ENCODE measurements at places on chromosomes 4 and X.

DNA sequence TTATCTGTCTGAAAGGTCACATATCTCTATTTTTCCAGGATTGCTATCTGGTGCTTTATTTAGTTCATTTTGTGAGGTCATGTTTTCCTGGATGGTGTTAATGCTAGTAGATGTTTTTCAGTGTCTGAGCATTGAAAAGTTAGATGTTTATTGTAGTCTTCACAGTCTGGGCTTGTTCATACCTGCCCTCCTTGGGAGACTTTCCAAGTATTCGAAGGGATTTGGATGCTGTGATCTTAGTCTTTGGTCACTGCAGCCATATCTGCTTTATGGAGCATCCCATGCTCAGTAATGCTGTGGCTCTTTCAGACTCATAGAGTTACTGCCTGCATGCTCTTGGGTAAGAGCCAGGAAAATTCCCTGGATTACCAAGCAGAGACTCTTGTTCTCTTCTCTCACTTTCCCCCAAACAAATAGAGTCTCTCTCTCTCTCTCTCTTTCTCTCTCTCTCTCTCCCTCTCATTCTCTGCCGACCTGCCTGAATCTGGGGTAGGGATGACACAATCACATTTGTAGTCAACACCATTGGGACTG, 130.0 kb downstream of the AR start:
- DNase-seq, result no peak

GRCh38 chrX:67207912-67208311, 335.9 kb upstream of the AR start:
- DNase-seq, result no peak

- DNase-seq, result no peak
Observed at GRCh38 chrX:13142891-13143290, 98.5 kb upstream of the FAM9C start.

GRCh38 chr4:12679217-12679616, 804.9 kb downstream of the RAB28 start:
- no peak for DNase-seq

GRCh38 chrX:24169211-24169610, 19.7 kb downstream of the ZFX start:
- DNase-seq, result no peak

DNA sequence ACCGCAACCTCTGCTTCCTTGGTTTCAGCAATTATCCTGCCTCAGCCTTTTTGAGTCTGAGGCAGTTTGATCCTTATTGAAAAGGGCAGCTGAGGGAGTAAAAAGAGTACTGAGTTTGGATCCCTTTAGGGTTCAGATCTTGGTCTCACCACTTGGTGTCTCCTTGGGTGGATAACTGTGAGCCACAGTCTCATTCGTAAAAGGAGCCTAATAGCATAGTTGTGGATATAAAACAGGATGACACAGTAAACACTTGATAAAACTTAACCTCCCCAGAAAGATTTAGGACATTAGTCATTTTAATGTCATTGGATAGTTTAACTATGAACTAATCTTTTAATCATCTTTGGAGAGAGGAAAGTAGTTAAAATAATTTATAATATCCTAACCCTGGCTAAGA, 173.0 kb downstream of the ANK2 start:
- DNase-seq, result no peak

- DNase-seq, result no peak
Observed at GRCh38 chr4:147479786-147480185, 1.1 kb upstream of the EDNRA start.

GRCh38 chr4:112885897-112886296, 163.6 kb upstream of the ANK2 start:
- DNase-seq, result no peak

DNA sequence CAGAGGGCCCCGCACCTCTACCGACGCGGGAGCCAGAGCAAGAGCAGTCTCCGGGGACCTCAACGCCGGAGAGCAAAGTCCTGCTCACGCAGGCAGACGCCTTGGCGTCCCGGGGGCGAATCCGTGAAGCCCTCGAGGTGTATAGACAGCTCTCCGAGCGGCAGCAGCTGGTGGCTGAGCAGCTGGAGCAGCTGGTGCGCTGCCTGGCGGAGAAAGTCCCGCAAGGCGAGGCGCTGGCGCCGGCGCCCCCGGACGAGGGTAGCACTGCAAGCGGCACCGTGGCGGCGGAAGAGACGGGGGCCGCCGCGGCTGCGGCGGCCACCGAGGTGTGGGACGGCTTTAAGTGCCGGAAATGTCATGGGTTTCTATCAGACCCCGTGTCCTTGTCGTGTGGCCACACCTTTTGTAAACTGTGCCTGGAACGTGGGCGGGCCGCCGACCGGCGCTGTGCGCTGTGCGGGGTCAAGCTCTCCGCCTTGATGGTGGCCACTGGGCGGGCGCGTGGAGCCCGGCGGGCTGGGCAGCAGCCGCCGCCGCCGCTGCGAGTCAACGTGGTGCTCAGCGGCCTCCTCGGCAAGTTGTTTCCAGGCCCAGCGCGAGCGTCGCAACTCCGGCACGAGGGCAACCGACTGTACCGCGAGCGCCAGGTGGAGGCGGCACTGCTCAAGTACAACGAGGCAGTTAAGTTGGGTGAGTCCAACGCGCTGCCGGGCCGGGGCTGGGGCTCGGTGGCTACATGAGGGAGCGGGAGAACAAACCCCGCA, 672 bp downstream of the LONRF3 start:
- peak; percentile 36 for DNase-seq

DNA sequence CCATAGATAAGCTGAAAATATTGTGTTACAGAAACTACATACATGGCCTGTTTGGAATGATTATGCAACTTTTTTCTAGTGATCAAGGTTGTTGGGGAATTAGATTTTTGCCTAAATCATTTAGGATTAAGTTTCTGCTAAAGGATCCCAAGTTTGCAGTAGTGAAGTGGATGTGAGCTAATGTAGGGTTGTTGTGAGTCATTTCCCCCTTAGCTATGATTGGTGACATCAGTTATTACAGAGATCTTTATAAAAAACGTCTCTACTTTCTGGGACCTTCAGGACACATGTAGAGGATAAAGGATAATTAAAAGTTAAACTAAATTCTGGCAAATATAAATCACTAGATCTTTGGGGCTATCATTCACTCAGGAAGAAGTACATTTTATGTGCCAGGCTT, 133.3 kb downstream of the GATB start:
- DNase-seq, result no peak

- no peak for DNase-seq
Observed at GRCh38 chr4:35365186-35365585, 879.1 kb downstream of the ARAP2 start.

DNA sequence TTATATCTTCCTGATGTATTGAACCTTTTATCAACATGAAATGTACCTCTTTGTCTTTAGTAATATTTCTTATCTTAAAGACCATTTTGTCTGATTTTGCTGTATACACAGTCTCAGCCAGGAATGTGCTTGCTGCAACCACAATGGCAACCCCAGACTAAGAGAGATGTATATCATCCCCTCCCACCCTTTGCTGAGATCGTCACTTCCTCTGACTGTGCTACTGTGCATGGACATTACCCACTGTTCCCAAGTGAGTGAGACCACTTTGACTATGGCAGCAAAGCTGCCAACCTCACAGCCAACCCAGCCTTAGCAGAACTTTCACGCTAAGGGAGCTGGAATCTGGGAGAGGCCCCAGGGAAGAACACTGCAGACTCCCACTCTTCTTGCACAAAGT, 46.0 kb downstream of the EIF2S3 start:
- no peak for DNase-seq

DNA sequence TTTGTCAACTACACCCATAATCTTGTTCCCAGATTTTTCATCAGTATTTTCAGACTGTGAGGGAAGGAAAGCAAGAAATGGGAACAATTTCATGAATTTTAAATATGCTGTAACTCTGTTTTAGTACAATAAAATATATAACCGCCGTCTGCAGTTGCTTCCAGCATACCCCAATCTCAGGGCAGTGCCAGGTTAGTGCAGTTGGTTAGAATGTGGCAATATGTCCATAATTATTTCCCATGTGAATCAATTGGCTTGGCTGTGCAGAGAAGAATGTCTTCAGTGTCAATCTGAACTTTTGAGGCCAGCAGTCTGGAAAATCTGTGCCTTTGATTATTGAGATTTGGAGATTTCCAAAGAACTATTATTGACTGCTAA, 5.0 kb upstream of the MMAA start:
- no peak for DNase-seq

- no peak for DNase-seq
Observed at GRCh38 chr4:76957004-76957738, 7.6 kb downstream of the SEPTIN11 start.

- no peak for DNase-seq
Observed at GRCh38 chr4:158817562-158818296, 48.9 kb downstream of the FNIP2 start.

DNA sequence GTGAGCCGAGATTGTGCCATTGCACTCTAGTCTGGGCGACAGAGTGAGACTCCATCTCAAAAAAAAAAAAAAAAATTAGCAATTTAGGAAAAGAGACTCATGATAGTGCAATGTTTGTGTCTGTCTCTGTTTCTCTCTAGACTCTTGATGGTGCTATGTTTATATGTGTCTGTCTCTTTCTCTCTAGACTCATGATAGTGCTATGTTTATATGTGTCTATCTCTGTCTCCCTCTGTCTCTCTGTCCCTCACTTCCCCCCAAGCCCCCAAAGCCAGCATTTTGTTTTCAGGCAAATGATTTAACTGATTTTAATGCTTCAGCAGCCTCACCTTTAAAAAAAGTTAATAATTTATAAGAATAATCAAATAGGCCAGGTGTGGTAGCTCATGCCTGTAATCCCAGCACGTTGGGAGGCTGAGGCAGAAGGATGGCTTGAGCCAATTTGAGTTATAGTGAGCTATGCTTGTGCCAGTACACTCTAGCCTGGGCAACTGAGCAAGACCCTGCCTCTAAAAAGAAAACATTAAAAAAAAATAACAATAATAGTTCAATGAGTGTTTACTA, 6.9 kb downstream of the MOB1B start:
- DNase-seq, result no peak

GRCh38 chrX:148507418-148507817, 7.0 kb downstream of the AFF2 start:
- DNase-seq, result no peak

GRCh38 chr4:107808572-107808971, 16.2 kb upstream of the SGMS2 start:
- no peak for DNase-seq

DNA sequence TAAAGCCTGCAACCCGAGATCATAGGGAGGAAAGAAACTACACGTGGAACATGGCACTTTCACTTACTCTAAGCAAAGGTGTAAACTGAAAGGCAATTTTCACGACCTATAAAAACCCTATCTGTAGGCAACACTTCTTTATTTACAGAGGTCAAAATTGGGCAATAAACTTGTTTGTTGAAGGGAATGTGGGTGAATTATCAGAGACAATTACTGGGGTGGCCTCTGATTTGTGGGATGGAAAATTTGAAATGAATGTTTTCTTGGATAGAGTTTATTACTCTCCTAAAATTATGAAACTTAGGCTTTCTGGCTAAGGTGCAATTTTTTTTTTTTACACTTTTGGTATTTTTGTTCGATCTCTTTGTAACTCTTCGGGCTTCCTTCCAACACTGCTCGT, 734.1 kb upstream of the TENM3 start:
- no peak for DNase-seq

- no peak for DNase-seq
Observed at GRCh38 chr4:91243132-91243531, 1060.6 kb upstream of the GRID2 start.

DNA sequence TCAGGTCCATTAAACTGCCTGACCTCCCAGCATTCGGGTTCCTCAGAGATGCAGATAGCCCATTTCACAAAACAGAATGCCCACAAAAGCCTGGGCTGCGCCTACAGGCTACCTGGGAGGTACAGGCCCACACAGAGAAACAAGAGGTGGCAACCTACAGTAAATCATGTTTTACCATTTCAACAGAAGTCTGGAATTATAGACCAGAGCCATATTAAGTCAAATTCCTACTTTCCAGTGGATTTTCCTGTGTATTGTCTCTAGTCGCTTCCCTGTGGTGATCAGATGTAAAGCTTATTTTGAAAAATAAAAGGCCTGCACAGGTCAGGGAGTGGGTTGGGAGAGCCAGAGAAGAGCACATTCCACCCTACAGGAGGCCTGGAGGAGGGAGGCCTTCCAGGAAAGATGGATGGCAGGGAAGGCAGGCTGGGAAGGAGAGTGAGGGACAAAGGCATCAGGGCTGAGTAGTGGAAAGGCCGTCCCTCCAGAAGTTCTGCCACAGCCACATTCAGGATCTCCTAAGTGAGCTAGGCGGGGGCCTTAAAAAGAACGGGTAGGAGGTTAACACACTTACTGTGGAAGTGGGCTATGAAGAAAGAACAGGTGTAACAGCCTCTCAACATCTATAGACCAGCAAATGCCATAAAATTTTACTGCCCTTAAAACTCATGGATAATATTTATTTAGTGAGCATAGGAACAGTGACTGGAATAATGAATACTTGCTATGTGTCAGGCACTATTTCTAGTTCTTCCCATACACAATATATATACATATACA, 19.0 kb upstream of the USO1 start:
- DNase-seq, result no peak

DNA sequence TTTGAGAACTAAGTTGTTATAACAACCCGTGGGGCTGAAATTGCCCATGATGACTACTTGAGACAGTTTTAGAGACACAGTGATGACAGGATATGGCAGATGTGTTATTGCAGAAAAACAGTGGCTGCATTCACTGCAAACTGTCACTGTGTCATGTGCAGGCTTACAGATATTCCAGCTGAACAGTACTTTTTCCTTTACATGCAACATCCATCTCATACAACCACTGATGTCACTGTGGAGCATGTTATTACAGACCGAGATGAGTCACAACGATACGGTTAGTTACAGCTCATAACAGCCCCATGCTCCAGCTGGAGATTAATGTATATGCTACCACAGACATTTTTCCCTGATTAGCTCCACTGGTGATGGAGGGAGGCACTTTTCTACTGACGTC, 207.4 kb downstream of the TMA16 start:
- DNase-seq, result no peak

DNA sequence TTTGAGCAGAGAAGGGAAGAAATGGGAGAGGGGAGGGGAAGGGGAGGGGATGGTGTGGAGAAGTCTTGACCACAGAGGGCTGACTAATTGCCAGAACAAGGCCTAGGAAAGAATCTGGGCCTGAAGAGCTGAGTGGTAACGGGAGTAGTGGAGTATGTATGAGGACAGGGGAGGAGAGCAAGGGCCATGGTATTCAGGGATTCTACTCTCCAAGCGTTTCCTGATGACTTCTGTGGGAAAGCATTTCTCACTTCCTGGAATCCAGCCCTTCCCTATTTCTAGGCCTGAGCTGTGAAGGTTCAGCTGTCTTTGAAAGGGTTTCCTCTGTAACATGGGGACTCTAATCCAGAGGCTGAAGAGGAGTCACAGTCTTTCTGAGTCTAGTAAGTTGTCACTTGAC, 19.7 kb upstream of the SOX3 start:
- DNase-seq, result no peak
